ENCODE measurements at places on chromosomes 4 and X.

GRCh38 chr4:142574306-142574705 lies 271.8 kb downstream of the INPP4B start:
- DNase-seq: no peak

- DNase-seq: no peak
Observed at GRCh38 chr4:10687526-10687925, 3.0 kb upstream of the CLNK start.

DNA sequence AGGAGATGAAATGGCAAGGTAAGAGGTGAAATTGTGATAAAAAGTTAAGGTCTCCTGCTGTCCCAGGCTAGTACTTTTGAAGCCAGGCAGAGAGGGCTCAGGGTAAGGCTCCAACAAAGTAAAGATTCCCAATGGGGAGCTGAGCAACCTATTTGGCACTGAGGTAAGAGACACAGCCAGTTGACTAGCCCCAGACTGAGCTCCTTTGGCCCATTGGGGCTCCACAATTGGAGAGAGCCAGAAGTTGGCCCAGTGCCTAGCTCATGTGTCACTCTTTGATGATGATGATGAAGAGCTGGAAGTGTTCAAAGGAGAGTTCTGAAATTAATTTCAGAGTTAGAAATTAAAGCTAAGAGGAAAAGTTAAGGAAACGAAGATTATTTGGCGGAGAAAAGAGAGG lies 94.6 kb downstream of the RLIM start:
- DNase-seq: no peak

DNA sequence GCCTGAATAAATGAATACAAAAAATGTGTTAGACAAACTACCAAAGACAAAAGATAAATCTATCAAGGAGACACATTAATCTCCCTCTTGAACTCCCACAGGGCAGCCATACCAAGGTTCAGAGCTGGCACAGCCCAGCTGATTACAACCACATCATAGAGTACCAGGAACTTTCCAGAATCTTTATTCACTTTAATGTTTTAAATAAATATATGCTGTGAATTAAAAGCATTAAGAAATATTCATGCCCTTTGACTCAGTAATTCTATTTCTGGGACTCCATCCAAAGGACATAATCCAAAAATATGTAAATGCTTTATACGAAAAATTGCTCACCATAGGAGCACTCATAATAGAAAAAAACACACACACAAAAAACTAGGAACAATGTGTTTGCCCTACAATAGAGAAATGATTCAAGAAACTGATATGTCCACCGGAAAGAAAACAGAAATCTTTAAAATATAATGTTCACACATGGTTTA lies 126.0 kb downstream of the LDB2 start:
- no peak for DNase-seq

GRCh38 chr4:139740531-139741041 lies 75.0 kb downstream of the MGST2 start:
- no peak for DNase-seq

GRCh38 chr4:172390331-172390730 lies 577.1 kb downstream of the GALNTL6 start:
- DNase-seq: no peak

DNA sequence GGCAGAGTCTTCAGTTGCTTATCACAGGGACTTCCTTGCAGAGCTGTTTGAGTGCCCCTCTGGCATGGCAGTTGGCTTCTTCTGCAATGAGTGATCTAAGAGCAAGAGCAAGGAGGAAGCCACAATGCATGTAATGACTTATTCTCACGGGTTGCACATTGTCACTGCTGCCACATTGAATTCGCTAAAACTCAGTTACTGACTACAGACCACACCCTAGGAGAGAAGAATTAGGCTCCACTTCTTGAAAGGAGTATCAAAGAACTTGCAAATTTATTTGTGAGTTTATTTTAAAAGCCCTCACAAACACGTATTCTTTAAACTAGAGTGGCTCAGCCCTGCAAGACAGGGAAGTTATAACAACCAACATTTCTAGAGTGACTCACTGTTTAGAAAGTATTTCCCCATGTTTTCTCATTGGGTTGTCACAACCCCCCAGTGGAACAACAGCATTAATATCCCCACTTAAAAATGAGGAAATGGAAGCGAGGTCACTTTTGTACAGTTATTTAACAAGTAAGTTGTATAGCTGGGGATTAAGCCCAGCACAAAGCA lies 32.4 kb upstream of the RBPJ start:
- DNase-seq: no peak

- no peak for DNase-seq
Observed at GRCh38 chr4:26086621-26087441, 172.8 kb downstream of the SMIM20 start.

- DNase-seq: no peak
Observed at GRCh38 chrX:109774136-109774535, 41.1 kb upstream of the ACSL4 start.

All from cortex of kidney (tissue), 1 donor.